ENCODE measurements at places on chromosomes 4 and X.

DNA sequence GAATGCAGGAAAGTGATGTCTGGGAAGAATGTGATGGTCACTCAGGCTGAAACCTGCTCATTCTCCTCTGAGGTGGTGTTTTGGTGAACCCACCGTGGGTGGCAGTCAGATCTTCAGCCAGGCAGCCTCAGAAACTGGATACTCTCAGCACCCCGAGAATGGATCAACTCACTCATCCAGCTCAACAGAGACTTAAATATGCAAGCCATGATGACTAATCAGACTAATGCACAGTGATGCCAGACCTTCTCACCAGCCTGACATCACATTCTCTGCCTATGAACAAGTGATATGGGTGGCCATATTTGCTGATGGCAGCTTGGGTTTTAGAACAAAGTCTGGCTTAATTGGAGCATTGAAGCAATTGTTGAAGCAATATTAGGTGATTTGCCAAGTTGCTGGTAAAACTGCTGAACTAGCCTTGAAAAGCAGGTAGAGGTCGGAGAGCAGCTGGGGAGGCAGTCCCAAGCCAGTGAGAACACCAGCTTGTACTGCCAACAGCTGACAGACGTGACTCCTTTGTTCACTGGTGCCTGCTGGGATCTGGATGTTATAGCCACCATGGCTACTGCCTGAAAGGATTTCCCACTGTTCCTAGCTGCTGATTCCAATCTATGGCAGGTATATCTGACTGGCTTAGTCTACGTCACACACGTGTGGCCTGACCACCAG lies 608.1 kb downstream of the MID1IP1 start:
- no peak for DNase-seq

- no peak for DNase-seq
These were observed 64.8 kb downstream of the ADRA2C start for GRCh38 chr4:3830774-3831528.

- no peak for DNase-seq
These were observed 343.1 kb upstream of the FAM241A start for GRCh38 chr4:111802191-111802590.

GRCh38 chr4:1408418-1408817 lies 2.2 kb upstream of the NKX1-1 start:
- no peak for DNase-seq

- peak; percentile 32 for DNase-seq
These were observed 64.3 kb downstream of the TMEM131L start for GRCh38 chr4:153530284-153530999.

- DNase-seq = no peak
These were observed 56.5 kb upstream of the ANKRD17 start for GRCh38 chr4:73315091-73315490.

DNA sequence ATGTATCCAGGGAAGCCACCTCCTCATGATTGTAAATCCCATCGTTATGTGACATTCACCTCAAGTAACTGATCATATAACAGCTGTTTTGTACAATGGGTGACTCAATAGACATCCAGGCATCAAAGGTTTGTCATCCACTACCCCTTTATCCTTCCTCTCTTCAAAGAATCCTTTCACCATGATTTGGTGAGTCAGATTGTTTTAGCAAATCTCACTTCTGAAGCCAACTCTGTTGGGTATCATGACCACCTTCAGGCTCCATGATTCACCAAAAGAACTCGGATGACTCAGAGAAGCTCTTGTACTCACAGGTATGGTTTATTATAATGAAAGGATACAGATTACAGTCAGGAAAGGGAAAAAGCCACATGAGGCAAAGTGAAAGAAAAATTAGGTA lies 132.1 kb downstream of the PWWP3B start:
- no peak for DNase-seq

DNA sequence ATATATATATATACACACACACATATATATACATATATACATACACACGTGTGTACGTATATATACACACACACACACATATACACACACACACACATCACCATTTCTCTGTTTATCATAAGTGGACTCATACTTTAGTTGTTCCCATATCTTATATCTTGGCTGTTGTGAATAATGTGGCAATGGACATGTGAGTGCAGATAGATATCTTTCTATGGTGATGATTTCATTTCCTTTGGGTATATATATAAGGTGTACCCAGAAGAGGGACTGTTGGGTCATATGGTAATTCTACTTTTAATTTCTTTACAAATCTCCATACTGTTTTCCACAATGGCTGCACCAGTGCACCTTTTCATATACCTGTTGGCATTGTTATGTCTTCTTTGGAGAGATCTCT lies 105.9 kb downstream of the LARP1B start:
- no peak for DNase-seq

GRCh38 chr4:68375667-68376559 lies 26.0 kb upstream of the YTHDC1 start:
- peak; percentile 78 for DNase-seq

- DNase-seq = no peak
These were observed 558.5 kb downstream of the IL15 start for GRCh38 chr4:142194905-142195304.

DNA sequence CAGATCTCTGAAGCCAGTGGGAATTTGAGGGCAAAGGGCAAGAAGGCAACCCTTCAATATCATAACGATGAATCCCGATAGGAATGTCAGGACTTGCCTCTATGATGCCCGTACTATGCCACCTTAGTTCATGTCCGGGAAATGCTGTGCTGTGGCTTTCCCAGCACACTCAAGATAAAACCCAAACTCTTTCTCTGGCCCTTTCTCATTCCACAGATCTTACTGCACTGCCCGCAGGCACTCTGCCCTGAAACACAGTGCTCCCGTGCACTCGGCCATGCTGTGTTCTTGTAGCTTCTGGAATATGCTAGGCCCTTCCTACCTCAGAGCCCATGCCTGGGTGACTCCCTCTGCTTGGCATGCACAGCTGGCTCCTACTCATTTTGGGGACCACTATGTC lies 26.3 kb downstream of the SORCS2 start:
- no peak for DNase-seq

- DNase-seq = no peak
These were observed 704 bp downstream of the FAM114A1 start for GRCh38 chr4:38868059-38868960.

GRCh38 chr4:17276776-17277175 lies 235.1 kb downstream of the QDPR start:
- DNase-seq = no peak

GRCh38 chr4:28883211-28883610 lies 1837.0 kb upstream of the PCDH7 start:
- no peak for DNase-seq

DNA sequence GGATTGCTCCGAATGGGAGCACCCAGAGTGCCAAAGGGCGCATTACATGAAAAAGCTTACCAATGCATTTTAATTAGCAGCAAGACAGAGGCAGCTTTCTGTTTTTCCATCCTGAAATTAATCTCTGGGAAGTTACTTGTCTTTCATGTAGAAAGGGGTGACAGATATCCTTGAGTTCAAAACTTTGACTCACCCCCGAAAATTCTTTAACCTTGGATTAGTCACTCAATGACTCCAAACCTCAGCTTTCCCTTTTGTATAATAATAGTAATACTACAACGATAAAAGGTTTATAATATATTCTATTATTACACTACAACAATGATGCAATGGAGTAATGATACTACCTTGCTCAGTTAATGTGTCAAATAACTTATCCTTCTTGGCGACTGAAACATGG lies 126.3 kb downstream of the ADAMTS3 start:
- no peak for DNase-seq

- no peak for DNase-seq
These were observed 194.8 kb upstream of the GPC4 start for GRCh38 chrX:133610056-133610455.

DNA sequence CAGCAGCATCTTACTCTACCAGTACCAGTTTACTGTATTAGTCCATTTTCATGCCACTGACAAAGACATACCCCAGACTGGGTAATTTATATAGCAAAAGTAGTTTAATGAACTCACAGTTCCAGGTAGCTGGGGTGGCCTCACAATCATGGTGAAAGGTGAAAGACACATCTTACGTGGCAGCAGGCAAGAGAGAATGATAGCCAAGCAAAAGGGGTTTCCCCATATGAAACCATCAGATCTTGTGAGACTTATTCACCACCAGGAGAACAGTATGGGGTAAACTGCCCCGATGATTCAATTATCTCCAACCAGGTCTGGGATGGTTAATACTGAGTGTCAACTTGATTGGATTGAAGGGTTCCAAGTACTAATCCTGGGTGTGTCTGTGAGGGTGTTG lies 69.3 kb downstream of the YIPF6 start:
- DNase-seq = no peak

- DNase-seq = no peak
These were observed 40.9 kb upstream of the DCLK2 start for GRCh38 chr4:150037251-150037856.

GRCh38 chrX:14963447-14964236 lies 90.4 kb downstream of the MOSPD2 start:
- no peak for DNase-seq

GRCh38 chrX:109691277-109691676 lies 41.8 kb downstream of the ACSL4 start:
- DNase-seq = no peak

DNA sequence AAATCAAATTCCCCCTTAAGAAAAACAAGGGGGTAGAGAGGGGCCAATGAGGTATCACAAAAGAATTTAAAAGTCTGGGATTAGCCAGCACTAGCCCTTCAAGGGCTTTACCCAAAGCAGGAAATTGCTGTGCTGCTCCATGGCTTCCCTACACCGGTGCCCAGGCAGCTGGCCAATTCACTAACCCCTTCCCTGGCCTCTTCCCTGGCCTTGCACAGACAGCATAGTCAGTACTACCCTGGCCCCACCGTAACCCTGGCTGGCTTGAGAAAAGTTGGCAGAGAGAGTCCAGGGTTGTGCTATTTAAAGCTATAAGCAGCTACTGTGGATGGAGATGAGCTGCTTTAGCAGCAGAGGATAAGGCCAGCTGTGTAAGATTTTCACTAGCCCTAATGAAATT lies 43.1 kb downstream of the ADAMTS3 start:
- DNase-seq = no peak

DNA sequence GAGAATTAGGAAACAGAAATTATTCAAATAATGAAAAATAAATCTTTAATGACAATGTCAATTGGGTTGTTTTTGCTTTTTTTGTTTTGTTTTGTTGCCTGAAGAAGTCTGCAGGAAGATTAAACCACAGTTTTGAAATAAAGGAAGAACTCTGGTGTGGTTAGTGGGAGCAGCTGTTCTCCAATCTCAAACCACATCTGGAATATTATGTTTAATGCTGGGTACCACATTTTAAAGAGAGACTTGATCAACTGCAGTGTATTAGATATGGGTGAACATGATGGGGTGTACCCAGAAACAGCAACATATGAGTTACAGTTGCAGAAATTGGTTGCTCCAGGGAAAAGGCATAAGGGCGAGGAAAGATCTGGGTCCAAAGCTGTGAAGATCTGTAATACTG lies 171.2 kb upstream of the RPL34 start:
- DNase-seq = no peak

GRCh38 chr4:101304916-101305315 lies 42.4 kb downstream of the PPP3CA start:
- DNase-seq = no peak

DNA sequence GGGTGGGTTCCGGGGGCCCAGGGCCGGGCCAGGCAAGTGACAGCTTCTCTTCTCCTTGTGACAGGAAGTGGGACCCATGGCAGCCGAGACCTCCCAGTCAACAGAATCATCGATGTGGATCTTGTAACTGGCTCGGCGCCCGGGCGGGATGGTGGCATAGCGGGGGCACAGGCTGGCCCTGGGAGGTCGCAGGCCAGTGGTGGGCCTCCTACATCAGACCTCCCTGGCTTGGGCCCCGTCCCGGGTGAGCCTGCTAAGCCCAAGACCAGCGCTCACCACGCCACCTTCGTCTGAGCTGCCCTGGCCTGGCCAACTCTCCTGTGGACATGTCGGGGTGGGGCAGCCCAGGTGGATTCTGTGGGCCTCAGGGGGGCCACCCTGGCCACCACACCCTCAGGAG lies 2.4 kb upstream of the HGFAC start:
- no peak for DNase-seq

DNA sequence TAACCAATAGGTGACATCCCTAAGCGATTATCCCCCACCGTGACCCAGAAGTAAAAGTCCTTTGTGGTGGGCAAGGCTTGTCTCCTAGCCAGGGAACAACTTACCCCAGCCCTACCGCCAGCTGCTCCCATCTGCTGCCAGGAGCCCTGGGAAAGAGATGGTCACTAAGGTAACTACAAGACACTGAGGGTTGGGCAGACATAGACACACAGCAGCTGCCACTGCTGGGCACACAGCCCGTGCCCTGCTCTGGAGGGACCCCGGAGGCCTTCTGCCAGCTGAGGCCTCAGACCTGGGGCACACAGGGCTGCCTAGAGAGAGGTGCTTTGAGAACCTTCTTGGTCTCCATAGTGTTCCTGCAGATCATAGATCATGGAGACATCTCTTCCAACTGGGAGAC lies 53.0 kb upstream of the PROM1 start:
- DNase-seq = no peak

- DNase-seq = no peak
These were observed 591.8 kb upstream of the CPEB2 start for GRCh38 chr4:14410516-14410915.

GRCh38 chr4:78928835-78929234 lies 10.4 kb downstream of the PAQR3 start:
- no peak for DNase-seq

GRCh38 chr4:95728145-95728544 lies 111.7 kb upstream of the PDHA2 start:
- DNase-seq = no peak

DNA sequence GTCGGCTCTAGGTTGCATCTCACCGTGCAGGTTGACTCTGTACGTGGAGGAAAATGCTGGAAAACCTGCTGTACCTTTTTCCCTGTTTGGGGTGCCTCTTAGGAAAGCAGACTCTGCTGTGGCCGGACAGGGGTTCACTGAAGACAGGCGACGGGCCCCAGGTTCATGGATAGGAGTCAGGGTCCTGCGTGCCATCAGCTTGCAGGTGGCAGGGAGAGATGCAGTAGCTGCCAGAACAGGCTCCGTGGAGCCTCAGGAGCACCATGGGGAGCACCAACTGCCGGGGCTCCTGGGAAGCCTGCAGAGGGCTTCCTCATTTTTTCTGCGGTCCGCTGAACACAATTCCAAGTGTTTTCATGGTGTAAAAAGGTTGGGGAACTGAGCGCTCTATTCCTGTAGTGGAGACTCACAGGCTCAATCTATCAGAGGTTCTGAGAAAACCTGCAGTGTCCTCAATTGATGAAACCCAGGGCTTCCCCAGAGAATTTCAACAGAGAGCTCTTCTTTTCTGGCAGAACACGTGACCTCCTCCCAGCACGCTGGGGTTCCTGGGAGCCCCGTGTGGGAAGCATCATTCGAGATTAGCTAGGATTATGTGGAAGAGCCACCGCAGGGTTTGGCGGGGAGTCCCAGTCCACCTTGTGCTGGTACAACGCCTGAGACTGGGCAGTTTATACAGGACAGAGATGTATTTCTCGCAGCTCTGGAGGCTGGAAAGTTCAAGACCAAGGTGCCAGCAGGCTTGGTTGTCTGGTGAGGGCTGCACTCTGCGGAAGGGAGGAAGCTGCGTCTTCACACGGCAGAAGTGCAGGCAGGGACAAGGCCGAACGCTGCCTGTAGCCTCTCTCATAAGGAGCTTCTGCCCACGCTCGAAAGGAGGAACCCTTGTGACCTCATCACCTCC lies 1.6 kb downstream of the HTRA3 start:
- DNase-seq = no peak

All from CD4-positive, alpha-beta T cell treated with Interleukin-21 for 1 hour (primary cell).